Endodermal cell (in vitro differentiated cells): ENCODE measurements at places on chromosomes 6 and 20. TPM values are rescaled to one million over a fixed set of nuclear protein-coding genes. Genes with fewer than 3 reads are reported as not detected.
A peak's percentile ranks its signal among the peaks of the same experiment; 100 is the strongest.

The POM121L2 gene
- not detected in 2 replicates for total RNA-seq

The PRICKLE4 gene
- total RNA-seq = 2.6 TPM in 1 of 2 replicates, not detected in the other

The CALHM5 gene
- 0.17 to 0.18 TPM in 2 of 3 replicates, not detected in the other for total RNA-seq

The PHACTR3 gene
- 0.13 TPM in 1 of 2 replicates, not detected in the other for total RNA-seq

The C20orf202 gene
- total RNA-seq = not detected in 3 replicates

The RFX6 gene
- total RNA-seq = 0.20 and 0.22 TPM in 2 replicates

The CYP21A2 gene
- total RNA-seq = 0.35 to 0.76 TPM (median 0.66 TPM) in 3 replicates

The ZNF311 gene
- total RNA-seq = 1.6 and 2.2 TPM in 2 replicates

The PNLDC1 gene
- not detected in 3 replicates for total RNA-seq

The MROH8 gene
- 0.61 and 1.8 TPM in 2 replicates for total RNA-seq

The BNIP5 gene
- total RNA-seq = not detected in 3 replicates

The RBBP9 gene
- total RNA-seq = 18.5 and 19.3 TPM in 2 replicates

The PPP1R16B gene
- total RNA-seq = 6.7 to 18.0 TPM (median 8.9 TPM) in 3 replicates

GRCh38 chr20:1283522-1284510, 17.7 kb downstream of the SNPH start:
- DNase-seq = peak; percentile 17

GRCh38 chr6:111794727-111795452, 78.4 kb downstream of the FYN start:
- DNase-seq = no peak

- DNase-seq = peak; percentile 88
Measured at GRCh38 chr6:151807513-151808370, at the start of gene ESR1. ESR1 (plus strand) TSS chr6:151807682; CDS start chr6:151807913, 231 bp downstream.

DNA sequence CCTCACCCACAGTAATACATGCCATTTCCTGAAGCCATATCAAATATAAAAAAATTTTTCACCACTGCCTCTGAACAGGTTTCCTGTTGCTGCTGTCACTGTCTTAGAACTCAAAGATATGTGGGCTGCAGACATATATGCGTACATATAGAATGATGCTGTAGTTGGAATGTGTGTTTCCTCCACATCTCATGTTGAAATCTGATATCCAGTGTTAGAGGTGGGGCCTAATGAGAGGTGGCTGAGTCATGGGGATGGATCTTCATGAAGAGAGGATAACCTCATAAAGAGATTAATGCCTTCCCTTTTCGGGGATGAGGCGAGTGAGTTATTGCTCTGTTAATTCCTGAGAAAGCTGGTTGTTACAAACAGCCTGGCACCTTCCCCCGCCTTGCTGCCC, 7.7 kb upstream of the SCP2D1 start:
- DNase-seq = no peak

DNA sequence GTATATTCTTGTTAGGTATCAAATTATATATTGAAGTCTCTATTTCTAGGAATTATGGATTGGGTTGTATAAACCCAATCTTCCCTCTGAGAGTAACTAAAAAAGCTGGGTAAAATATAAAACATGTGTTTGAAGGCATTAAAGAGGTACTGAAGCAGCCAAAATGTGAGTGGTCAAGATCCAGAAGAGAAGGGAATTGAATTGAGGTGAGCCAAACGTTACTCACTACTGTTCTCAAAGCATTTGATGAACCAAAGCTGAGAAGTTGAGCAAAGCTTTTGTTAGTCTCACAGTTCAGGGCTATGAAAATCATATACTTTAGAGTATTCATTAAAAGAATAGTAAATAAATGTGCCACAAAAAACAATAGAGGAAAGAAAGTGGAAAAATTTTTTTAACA, 365.8 kb downstream of the BCKDHB start:
- no peak for DNase-seq

GRCh38 chr6:157981395-157982101, at the start of gene SYNJ2:
SYNJ2 (plus strand) TSS chr6:157981863; CDS start chr6:157981962, 99 bp downstream.
- DNase-seq = peak; percentile 91

GRCh38 chr20:17403461-17403860, 127.7 kb downstream of the BFSP1 start:
- no peak for DNase-seq

DNA sequence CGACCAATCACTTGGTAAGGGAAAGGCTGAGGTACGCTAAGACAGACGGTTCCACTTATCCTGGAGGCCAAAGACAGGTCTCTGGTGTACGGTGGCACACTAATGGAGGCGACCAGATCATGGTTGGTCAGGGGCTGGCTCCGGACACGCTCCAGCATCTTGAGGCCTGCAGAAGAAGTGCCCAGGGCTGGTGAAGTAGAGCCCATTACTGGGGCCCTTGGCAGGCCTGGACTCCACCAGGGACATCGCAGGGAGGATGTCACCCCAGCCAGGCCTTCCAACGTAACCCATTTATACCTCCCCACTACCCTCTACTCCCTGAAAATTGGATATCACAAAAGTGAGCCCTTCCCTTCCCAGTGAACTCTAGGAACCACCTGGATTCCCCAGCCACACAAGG, 16.2 kb downstream of the KHDC1L start:
- no peak for DNase-seq

DNA sequence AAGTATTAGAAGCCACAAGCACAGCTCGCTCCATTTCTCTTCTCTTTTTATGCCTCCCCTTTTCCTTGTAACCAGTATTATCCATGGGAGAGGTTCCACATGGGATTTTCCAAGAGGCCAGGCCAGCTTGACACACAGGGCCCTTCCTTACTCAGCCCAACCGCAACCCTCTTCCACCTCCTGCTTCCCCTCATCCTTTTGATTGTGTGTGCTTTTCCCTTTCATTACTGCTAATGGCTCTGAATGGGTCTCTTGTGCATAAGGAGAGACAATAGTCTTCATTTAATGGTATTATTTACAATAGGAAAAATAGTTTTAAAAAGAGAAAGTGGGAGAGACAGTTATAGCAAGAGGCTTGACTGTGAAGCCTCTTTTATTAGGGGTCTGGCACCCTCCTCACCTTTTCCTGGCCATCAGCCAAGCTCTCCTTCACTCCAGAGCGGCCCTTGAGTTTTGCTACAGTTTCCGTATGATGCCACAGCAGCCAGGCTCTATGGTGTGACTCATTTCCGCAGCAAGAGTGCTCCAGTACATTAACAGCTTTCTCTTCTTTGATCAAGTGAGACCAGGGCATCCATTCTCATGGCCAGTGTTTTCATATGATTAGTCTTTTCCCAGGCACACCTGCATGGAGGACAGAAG, 579.5 kb downstream of the TFAP2B start:
- DNase-seq = no peak

GRCh38 chr6:14280006-14280510, 162.5 kb downstream of the CD83 start:
- peak; percentile 64 for DNase-seq

DNA sequence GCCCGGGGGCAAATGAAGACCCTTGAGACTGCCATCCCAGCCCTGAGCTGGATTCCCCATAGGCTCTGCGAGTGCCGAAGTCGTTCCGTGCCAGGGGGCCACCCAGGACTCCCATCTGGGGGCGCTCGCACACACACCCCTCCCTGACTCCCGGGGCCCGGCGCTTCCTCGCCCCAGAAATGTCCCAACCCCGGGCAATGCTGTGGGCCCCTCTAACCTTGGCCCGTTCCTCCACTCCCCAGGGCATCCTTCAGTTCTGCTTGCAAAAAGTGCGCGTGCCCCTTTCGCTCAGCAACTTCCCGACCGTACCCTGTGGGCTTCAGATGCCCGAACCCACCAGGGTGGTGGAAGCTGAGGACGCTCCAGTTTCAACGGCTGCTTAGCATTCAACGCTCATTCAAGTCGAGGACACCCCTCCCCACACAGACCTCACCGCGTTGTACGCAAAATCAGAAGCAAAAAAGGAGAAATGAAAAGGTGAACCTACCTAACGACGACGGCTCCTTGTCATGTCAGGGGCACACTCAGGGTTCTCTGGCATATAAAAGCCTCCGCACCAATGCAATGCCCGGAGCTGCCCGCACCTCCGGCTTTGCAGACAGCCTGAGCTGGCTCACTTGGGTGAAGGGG, 25.3 kb downstream of the RIPOR2 start:
- peak; percentile 64 for DNase-seq

GRCh38 chr6:920512-920911, 227.6 kb upstream of the EXOC2 start:
- no peak for DNase-seq

DNA sequence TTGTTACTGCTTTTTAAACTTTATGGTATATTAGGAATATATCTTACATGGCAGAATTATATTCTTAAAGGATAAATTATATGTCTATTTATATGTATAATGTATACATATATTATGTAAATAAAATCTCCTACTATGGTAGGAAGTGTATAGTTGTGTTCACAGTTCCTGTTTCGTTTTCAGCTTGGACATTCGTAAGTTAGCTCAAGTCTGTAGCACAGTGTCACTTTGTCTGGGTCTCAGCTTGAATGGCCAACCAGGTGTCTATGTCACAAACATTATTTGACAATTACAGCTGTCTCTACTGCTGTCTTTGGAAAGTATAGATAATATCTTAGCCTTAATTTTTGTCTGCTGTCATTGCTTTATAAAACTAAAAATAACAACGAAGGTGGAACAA, 303.9 kb downstream of the CDKAL1 start:
- no peak for DNase-seq

DNA sequence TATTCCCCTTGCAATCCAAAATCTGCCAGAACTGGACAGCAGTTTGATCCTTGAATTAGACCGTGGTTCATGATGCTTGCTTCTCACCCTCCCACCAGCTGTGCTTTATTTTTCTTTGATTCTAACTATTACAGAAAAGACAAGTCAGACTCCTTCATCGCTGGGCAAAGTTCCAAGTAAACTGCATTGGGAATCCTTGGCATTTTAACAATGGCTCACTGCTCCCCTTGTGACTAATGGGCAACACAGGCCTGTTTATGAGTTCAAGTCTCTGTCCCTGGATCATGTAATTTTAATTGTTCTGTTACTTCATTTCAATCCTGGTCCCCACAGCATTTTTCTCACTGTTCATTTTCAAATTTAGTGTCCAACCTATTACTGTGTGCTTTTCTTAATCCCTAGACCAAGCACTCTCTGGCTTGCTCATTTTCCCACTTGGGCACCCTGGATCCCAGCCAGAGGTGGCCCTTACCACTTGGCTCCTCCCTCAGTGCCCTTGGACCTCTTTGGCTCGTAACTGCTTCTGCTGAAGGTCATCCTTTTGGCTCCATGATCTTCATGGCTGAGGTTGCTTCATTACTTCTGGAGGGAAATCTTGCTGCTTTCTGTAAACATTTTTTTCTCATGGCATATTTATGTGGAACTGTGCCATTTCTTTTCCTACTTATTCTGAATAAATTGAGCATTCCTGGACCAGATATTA, 32.8 kb downstream of the PSMB9 start:
- DNase-seq = no peak

GRCh38 chr6:148247386-148248063, 95.1 kb upstream of the SASH1 start:
- DNase-seq = no peak

DNA sequence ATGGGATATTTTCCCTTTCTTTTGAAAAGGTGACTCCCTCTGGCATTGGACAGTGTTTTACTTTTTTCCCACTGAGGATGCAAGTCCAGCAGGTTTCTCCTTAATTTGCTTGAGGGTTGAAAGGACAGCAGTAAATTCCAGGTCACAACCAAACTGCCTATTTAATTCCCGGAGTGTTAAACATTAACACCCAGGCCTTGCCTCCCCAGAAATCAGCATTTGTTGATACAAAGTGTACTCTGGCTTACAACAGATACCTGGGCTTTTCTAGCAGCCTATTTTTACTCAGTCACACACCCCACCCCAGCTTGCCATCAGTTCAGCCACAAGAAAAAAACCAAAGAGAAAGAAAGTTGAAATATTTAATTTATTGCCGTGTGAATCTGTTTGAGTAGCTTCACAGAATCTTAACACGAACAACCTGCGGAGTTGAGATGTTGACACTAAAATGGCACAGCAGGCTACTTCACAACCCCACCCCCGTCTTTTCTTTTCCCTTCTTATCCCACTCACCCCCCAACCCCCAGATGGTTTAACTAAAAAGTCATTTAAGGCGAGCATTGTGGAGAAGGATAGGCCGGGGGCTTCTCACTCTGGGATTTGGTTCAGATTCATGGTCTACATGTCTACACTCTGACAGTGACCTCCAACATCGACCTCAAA, 45.7 kb downstream of the MYLIP start:
- DNase-seq = peak; percentile 84

GRCh38 chr6:33952016-33952415, 148.2 kb upstream of the MLN start:
- DNase-seq = no peak

GRCh38 chr20:63692436-63693082, 3.9 kb upstream of the TNFRSF6B start:
- DNase-seq = no peak

GRCh38 chr20:42954951-42955350, 234.8 kb downstream of the PTPRT start:
- DNase-seq = no peak

- no peak for DNase-seq
Measured at GRCh38 chr6:111680015-111680712, 74.5 kb upstream of the TRAF3IP2 start.

DNA sequence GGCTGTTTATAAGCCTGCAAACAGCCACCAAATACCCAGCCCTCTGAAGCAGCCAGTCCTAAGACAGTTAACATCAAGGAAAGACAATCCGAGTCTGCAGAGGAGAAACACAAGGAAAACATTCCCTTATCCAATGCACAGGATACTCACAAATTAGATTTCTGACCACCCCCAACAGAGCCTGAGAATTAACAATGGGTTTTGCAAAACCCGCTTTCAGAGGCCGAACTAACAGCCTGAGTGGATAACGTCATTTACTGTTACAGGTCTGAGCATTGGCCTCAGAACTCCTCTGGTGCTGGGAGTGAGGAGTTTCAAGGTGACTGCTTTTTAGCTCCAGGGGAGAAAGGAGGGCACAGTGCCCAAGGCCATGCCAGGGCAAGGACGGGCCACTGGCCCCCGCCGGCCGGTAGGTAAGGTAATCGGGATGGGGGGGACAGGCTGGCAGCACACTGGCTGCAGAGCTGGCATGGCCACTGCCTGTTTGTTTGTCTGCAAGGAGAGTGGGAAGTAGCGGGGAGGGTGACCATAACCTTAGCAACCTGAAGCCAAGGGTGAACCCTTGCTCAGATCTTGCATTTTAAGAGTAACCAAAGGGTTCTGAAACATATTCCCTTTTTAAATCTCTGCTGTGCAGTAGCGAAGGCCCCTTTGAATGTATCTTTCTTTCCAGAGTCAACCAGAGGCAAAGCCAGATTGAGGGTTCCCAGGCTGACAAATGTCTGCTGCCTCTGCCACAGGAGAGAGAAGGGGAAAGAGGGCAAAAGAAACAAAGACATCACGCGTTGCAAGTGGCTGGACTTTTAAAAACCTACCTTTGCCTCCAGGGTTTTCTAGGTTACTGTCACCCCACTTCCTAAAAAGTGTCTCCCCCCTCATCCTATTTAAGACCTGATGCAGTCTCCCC, 3.9 kb downstream of the ZMYND8 start:
- DNase-seq = peak; percentile 73

DNA sequence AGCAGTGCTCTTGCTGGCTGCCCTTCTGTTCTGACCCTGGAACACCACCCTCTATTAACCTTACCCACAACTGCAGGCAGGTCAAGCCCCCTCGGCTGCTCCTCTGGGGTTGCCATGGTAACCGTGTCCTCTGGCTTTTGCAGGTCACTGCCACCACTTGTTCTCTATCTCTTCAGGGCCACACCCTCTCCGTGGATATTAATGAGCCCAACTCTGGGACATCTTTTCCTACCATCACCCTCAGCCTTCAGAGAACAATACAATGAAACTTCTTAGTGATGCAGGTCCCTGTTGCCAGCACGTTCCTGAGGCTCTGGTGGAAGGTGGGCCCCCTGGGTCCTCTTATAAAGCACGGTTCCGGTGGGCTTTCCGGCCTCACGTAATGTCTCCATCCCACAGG, 30.8 kb upstream of the MICB start:
- no peak for DNase-seq
